Kidney glomerular epithelial cell (primary cell): ENCODE measurements at places on chromosomes 16 and 17.

GRCh38 chr16:31467151-31467773 lies 4.7 kb upstream of the TGFB1I1 start:
- no peak for DNase-seq

DNA sequence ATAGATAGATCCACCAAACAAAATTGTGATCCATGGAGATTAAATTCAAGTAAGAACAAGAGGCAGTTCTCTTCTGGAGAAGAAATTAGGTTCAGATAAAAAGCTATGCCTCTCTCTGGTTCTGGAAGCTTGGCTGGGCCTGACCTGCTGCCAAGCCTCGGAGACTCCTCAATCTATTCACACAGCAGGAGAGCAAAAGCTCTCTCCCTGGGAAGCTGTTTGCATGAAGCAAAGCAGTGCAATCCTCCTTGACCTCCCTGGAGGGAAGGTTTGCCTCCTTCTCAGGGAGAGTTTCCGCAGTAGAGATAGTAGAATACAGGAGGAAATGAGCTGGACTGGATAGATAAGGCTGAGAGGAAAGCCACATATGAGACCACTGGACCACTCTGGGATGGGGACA lies 78.1 kb upstream of the GNAO1 start:
- no peak for DNase-seq

DNA sequence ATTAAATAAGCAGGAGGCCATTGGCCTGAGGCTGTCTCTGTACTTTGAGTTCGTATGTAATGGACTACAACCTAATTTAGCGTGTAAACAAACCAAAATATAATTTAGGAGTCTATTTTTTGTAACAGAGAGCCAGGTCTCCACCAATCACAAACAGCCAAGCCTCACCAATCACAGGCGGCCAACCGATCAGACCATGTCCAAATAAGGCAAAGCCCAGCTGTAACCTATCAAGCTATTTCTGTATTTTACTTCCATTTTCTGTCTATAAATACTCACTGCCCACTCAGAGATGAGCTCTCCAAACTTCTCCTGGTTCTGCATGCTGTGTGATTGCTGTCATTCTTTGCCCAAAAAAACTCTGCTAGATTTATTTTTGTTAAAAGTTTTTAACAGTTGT lies 322.7 kb downstream of the NPIPA8 start:
- DNase-seq, result no peak

DNA sequence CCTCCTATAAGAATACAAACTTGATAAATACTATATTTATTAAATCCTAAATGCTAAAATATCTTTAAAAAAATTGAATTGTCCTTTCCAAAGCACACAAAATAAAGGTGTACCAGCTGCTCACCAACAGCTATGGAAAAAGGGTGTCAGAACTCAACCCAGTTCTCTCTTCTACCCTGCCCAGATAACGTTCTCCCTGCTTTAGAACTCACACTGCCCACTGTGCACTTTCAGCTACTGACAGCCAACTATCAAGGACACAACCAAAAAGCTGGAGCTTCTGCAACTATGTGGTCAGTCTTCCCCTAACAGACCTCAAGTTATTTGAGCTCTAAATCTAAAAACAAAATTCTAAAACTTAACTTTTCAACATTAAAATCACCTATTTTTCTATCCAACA lies 13.7 kb downstream of the AP1G1 start:
- no peak for DNase-seq

- no peak for DNase-seq
Measured at GRCh38 chr16:24681793-24682192, 47.7 kb upstream of the TNRC6A start.
